ENCODE measurements at places on chromosomes 5 and 9. TPM values are rescaled to one million over a fixed set of nuclear protein-coding genes. Genes with fewer than 3 reads are reported as not detected.

- no peak for DNase-seq
Observed at GRCh38 chr5:124963236-124963919, 216.9 kb upstream of the ZNF608 start.

- DNase-seq = peak; percentile 41
Observed at GRCh38 chr9:132794730-132795380, 83.2 kb downstream of the AK8 start.

DNA sequence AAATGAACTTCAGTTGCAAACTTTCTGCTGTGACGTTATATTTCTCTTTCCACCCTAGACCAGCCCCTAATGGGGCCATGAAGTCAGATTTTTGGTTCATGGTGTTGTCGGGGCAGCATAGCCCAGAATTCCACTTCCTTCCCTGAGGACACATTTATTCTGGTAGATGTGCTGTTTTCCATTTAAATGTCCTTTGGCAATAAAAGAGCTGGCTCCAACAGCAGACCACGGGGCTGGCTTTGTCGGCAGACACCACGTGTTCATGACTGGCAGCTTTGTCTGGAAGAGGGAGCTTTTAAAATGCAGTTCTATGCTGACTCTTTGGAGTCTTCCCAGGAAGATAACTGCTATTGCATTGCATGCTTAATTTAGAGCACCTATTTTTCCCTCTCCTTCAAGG, 17.6 kb upstream of the LCP2 start:
- DNase-seq = peak; percentile 62

Gene AFAP1L1
- total RNA-seq = 8.4 TPM

DNA sequence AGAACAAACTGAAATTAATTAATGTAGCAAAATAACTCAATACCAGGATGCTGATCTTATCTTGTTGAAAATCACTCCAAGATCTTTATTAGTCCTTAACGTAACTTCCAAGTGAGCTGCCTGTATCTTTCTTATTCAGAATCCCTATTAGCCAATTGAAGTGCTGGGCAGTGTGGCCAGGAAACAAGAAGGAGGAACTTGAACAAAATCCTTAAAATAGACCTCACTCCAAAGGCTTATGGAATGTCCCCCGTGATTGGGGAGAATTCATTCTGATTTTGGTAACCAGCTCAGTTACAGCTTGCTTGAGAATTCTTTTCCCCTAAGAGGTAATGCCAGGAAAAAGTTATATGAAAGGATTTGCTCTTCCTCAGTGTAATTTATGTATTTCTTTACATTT, 171.0 kb downstream of the DEPDC1B start:
- DNase-seq = no peak

- no peak for DNase-seq
Observed at GRCh38 chr5:149071756-149072155, 8.9 kb upstream of the SH3TC2 start.

Gene TPPP
- total RNA-seq = 7.5 TPM
